ENCODE measurements at places on chromosomes 7 and 10.

GRCh38 chr7:150901160-150902035, 49.1 kb downstream of the AOC1 start:
- no peak for DNase-seq

DNA sequence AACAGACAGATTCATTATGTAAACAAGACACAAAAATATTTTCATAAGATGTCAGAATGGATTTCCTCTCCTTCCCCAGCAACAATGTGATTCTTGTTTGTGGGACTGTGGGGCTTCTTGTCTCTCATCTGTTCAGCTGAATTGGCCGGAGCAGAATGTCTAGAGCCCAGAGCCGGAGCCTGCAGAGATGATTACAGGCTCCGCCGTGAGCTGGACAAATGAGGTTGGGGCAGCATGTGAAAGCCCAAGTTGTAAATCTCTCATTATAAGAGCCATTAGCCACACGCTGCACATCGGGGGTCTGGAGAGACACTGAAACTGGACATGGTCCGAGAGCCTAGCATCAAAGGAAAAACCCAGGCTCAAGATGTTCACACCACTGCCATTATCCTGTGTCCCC, 137.0 kb upstream of the ADAM12 start:
- DNase-seq: no peak

GRCh38 chr10:49691588-49691987, 12.1 kb downstream of the C10orf53 start:
- DNase-seq: no peak

DNA sequence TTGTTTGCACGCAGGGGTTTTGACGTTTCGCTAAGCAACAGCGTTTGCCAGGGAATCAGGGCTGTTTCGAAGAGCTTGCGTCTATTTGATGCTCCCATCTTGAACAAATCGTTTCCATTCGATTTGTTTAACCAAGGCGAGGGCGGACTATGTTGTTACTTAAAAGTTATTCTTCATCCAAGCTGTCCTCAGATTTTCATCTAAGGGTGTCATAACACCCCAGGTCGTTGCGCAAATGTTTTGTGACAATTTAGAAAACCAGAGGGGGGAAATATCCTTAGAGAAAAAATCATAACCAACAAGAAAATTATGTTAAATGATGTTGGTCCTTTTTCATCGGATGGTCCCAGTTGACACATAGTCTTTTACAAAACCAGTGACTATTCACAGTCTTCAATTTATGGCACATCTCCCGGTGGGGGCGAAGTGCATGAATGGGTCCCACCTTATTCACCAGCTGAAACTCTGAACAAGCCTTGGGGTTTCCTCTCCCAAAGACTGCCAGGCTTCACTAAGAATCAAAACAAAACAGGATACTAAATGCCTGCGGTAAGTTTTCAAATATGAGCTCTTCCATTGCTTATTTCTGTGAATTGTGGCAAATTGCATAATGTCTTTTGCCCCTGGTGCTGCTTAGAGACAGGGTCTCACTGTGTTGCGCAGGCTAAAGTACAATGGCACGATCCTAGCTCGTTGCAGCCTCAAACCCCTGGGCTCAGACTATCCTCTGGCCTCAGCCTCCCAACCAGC, 109.9 kb downstream of the REEP3 start:
- DNase-seq: no peak

DNA sequence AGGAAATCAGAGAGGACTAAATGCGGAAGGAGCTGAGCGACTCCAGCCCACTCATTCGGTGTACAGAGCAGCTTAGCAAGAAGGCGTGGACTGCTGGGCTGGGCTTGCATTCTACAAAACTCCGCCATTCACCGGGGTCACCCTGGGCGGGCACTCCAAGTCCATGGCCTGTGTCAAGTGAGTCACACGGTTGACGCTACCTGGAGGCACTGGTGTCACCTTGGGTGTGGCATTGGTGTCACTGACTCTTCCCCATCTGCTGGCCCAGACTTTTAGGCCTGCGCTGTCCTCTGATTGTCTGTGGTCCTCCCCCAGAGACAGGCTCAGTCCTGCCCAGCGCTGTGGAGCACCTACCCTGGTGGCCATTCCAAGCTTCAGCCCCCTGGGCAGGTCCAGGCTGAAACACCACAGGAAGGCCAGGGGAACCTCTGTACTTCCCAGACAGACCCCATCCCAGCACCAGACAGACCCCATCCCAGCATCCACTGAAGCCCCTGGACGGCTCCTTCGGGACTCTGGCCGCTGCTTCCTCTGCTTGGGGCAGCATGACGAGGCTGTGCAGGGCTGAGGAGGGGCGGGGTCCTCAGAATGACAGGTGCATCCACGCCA, 30.6 kb upstream of the CNPY1 start:
- DNase-seq: no peak

DNA sequence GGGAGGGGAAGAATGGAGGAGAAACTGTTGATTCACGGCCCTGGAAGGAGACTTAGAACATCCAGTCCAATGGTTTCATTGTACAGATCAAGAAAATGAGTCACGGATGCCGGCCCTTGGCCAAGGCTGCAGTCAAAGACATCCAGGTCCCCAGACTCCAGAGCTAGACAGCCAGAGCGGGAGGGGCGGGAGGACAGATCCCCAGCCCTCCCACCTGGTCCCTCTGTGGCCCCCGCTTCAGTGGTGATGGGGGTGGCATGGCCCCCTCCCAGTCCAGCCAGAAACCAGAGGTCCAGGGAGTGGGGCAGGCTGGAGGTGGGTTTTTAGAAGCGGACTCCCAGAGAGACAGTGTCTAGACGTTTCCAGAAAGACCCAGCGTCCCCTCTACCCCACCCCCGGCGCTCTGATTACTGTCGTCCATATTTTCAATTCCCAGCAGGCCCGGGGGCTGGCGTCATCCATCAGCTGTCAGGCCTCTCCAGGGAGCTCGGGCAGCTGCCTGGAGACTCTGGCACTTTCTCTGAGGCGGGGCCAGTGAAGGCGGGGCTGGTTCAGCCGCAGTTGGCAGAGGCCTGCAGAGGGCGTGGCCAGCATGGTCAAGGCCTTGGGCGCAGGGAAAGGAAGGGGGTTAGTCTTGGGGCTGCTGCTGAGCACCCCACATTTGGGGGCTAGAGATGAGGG, 8.0 kb upstream of the HSPB1 start:
- no peak for DNase-seq

DNA sequence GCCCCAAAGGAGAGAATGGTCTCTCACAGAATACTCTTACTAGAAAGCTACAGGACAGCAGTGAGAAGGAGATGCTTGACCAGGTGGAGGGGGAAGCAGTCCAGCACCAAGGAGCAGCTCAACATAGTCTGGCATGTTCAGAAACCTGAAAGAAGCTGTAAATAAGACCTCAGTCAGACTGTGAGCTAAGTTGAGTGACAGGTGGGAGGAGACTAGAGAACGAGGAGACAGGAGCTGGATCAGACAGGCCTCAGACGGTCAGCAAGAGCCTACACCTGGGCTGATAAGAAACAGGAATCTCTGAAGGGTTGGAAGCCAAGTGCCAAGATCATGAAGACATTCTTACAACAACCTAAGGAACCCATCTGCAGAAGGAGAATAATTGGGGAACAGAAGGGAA, 54.5 kb downstream of the ELMO1 start:
- DNase-seq: no peak

DNA sequence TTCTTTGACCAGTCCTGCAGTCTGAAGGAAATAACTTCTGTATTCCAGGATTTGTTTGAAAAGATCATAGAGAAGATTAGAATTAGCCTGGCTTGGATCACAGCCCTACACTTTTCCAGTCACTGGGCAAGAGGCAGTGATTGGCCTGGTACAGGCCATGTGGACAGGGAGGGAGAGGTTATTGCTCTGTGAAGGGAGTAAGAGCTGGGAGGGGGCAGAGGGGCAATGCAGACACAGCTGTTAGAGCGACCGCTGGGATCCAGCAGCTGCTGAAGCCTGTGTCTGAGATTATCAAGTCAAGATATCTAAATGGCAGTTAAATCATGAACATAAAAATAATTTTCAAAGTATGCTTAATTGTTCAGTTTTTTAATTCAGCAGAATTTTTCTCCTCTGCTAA, 257.3 kb downstream of the SDK1 start:
- DNase-seq: no peak

- DNase-seq: no peak
These were observed 617.9 kb upstream of the MKI67 start for GRCh38 chr10:128744092-128744491.

DNA sequence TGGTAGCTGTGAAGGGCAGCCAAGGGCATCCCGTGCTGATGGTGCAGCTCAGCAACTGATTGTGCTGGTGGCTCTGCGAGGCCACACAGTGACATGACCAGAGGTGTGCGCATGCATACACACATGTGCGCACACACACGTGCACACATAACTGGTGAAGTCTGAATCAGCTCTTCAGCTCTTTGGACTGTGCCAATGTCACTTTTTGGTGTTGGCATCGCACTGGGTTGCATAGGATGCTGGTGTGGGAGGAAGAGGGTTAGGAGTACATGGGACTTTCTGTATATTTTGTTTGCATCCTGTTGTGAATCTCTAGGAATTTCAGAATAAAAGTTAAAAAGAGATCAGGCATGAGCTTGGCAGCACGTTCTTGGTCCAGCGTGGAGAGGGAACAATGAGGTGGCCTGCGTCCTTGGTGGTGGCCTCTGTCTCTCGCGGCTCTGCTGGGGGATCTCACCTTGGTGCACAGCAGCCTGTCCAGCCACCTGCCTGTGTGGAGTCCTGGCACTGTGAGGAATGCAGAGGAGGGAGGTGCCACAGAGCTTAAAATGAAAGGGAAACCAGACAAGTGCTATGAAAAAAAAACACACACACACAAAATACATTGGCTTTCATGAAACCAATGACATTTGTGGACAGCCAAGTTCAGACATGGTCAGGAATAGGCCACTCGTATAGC, 124.0 kb downstream of the TRRAP start:
- DNase-seq: no peak

- DNase-seq: no peak
These were observed 27.5 kb upstream of the ETV1 start for GRCh38 chr7:14016950-14017349.

- DNase-seq: no peak
These were observed 57.1 kb downstream of the PTEN start for GRCh38 chr10:87920538-87920937.

- DNase-seq: no peak
These were observed 755 bp downstream of the TOMM7 start for GRCh38 chr7:22821702-22822485.

DNA sequence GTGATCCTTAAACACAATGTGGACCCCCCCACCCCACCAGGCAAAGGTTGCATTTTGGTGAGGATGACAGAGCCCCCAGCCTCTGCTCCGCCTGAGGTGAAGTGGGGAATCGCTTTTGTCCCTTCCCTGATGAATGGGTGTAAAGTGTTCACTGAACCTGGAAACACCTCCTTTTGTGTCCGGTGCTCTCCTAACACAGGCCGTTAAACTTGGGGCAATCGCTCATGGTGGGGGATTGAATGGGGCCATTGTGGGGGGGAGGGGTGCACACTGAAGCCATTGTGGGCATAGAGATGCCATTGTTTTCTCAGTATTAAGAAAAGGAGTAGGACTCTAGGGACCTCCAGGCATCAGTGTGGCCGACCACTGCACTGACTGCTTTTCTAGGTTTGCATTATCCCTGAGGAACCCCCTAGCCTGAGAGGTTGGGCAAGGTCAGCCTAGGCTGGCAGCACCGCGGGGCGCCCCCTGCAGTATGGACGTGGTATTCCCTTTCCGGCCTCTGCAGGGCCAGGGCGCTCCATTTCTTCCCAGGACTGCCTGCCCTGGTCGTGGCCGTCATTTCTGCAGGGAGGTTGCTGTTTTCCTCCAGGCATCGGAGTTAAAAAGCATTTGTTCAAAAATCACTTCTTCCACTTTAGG, 158.3 kb downstream of the TCF7L2 start:
- DNase-seq: no peak

GRCh38 chr10:24513155-24513554, 210.5 kb downstream of the ARHGAP21 start:
- DNase-seq: no peak

- DNase-seq: no peak
These were observed 78.0 kb downstream of the PTPRE start for GRCh38 chr10:127984945-127985344.
